ENCODE measurements at places on chromosomes 2 and 18.

- no peak for DNase-seq
Measured at GRCh38 chr2:24883946-24884345, 36.1 kb downstream of the ADCY3 start.

DNA sequence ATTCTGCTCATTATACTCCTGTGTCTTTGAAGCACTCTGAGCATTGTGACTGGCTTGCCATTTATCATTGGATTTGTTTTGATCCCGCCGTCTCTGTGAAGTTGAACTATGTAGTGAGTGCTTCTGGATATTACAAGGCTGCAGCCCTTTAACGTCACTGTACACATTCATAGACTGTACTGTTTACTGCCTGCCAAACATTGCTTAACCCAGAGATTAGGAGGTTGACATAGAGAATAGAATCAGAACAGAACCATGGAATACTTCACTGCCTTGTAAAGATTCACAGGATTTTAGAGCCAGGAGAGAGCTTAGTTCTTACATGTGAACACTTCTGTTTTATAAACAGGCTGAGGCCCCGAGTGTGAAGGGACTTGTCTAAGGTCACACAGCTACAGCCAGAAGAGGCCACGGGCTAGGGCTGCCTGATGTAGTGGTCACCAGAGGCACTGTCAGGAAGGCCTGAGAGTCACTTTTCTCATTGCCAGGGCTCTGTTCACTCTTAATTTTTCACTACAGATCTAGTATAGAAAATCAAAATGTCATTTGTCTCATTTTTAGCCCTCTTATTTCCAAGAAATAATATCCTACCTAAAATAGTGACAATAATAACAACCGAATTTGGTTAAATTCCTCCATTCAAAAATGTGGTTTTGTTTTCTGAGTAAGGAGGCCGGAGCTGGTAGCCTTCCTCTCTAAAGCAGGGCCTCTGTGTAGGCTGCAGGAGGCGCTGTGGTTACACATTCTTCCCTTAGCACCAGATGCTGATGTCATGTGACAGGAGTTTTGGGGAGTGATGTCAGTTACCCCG, 87.9 kb downstream of the UGGT1 start:
- peak; percentile 12 for DNase-seq

- no peak for DNase-seq
Measured at GRCh38 chr2:169715379-169716237, 18.0 kb upstream of the KLHL23 start.

DNA sequence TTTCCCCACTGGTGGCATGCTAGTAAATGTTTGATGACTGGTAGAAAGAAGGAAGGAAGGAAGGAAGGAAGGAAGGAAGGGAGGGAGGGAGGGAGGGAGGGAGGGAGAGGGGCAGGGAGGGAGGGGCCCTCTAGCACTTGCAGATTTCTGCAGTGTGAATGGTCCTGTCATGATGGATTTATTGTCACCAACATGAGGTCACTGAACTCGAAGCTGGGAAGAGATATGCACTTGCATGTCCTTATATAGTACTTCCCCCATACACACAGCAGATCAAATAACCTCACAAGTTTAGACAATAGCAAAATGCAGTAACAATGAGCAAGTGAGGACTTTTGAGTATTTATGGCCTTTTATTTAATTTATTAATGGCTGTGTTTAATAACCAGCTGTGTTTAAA, 44.5 kb upstream of the CXCR4 start:
- no peak for DNase-seq

DNA sequence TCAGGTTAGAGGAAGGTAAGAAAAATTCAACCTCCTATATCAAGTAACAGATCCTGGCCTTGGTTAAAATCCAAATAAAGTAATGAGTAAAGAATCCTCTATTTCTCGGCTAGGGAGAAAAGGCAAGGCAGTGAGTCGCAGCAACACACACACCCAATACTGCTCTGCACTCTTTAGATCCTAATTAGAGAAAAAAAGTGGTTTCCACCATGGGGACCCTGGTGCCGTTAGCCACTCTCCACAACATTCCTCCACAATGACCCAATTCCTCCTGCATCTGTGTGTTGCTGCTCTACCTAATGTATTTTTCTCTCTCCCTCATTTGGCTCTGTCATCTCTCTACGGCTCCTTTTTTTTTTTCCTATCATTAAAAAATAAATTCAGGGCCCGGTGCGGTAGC, 462.7 kb downstream of the METTL4 start:
- no peak for DNase-seq

DNA sequence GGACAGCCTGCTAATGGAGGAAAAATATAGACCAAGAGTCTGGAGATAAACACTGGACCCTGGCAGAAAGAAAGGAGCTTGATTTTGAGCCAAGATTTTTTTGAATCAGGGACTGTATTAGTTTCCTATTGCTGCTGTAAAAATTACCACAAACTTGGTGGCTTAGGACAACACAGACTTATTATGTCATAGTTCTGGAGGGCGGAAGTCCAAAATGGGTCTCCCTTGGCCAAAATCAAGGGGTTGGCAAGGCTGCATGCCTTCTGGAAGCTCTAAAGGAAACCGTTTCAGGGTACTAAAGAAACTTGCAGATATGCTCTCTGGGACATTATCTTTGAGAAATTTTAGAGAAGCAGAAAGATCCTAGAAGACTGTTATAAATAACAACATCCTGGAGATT, 140.1 kb downstream of the BABAM2 start:
- no peak for DNase-seq

GRCh38 chr18:55296115-55296514, 291.9 kb downstream of the TCF4 start:
- no peak for DNase-seq

DNA sequence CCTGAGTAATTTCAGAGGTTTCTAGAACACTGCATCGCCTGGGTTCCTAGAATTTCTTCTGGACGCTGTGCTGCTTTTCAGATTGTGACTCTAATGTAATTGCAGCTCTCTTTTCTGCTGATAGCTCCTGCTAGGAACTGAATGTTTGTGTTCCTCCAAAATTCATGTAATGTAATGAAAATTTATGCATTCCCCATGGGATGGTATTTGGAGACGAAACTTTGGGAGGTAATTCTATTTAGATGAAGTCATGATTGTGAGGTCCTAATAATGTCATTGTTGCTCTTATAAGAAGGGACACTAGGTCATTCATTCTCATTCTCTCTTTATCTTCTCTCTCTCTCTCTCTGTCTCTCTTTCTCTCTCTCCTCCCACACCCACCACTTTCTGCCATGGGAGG, 223.9 kb upstream of the DOK6 start:
- DNase-seq, result no peak

DNA sequence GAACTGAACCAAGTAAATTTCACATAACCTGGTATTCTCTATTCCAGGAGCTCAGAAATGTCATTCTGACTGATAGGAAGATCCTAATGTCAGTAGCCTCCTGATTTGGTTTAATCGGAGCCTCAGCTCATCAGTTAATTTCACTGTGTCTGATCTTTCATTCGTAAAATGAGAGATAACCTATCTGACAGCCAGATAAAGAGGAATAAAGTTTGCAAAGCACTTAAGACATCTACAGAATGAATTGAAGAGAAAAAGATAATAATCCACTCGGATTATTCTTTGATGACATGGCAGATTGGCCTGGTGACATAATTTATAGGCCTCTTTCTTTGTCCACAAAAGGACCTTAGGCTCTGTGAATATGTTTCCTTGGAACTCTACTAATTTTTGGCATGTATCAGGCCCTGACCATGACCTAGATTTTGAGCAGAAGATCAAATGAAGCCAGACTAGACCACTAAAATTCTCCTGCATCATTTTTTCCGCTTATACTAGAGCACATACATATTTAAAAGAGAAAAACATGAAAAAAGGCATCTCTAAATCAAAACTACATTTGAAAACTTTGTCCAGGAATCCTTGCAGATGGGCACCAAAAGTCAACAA, 312.4 kb downstream of the MTX2 start:
- DNase-seq, result no peak

GRCh38 chr2:44087714-44088092, 81.0 kb upstream of the PPM1B start:
- no peak for DNase-seq

DNA sequence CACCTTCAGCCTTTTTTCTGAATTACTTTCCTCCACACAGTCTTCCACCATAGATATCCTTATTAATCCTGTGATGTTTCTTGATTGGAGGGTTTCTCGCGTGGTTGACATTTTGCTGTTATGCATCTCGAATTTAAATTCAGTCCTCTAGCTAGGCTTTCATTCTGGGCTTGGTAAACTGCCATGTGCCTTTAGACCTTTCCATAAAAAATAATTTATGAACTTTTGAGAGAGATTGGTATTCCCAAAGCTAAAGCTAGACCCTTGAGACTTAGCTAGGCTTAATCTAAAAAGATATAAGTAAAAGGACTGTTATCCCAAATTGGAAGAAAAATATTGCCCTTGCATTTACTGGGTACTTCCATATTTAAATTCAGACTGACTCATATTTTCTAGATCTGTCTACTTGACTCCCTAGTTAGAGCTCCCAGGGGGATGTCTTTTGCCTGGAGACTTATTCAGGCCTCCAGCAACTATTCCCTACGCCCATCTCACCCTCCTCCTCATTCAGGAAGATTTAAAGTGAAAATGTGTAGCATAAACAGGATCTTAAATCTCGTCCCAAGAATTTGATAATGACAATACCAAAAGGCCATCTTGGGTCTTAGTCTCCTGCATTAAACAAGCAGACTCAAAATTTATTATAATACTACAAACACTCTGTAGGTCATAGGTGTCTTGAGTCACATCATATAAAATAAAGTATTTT, 60.3 kb downstream of the KIAA2012 start:
- DNase-seq, result no peak

DNA sequence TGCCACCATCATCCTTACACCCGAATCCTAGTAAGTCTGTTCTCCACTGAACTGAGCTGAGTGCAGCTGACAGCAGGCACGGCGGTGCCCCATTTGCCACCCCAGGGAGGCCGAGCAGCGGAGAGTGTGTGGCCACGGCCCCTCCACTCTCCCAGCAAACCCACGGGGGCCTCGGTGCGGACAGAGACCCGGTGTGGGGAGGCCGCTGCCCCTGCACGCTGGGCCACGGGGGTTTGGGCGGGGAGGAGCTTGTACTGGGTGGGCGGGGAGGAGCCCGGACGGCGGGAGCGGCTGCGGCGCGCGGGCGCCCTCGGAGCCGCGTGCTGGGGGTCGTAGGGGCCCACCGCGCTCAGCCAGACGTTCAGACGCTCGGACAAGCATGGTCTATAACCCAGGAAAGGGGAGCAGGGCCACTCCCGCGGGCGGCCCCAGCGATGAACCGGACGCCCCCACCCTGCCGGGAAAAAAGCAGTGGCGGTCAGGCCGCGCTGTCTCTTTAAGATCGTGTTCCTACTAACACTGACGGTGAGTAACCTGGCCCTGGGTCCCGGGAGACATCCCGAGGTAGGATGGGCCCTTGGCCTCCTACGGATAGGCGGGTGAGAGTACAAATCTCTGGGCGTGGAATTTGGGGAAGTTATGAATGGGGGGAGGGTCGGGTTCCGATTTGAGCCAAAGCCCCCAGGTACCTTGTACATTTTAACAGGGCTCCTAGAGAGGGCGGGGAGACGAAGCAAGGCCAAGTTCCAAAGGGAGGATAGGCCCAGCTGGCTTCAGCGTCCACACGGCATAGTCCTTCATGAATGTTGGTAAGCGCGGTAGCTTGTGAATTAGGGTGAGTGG, at the start of gene ITPRIPL1:
TSS of gene ITPRIPL1 (plus strand) at position 277 of the 843 bp plus-strand sequence. CDS start at position 800, 523 bp downstream.
- no peak for DNase-seq

DNA sequence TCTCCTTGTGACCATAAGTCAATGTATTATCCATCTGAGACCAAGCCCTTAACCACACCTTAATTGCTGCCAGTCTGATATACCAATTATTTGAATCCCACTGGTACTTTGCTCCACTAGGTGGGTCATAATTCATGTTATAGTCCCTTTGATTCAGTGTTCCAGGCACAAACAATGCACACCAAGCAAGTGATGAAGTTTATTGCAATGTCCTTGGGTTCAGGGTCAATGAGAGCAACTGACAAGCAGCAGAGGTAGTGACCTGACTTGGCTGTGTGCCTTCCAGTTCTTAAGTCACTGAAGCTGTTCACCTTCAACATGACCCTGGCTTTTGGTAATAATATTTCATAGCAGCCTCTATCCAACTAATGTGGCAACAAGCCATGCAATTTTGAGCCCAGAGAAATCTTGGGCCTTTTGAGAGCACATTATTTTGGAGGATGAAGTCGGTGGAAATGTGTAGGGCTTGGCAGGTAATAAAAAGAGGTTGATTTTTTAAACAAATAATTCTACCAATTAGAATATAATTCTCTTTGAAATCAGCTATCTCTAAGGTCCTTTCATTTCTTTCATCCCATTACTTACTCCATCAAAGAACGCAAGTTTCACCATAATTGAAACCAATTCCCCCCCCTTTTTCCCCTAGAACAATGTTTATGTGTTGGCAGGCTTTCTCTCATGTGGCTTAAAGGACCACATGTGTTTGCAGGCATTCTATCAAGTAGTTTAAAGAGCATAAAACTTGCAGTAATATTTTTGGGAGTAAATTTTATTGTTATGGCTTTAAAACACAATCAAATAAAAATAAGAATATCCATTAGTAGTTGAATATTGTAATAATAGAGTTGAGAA, 3.1 kb upstream of the CPO start:
- no peak for DNase-seq

GRCh38 chr18:77359561-77360314, 110.1 kb downstream of the GALR1 start:
- DNase-seq, result no peak
